Smooth muscle cell of bladder (primary cell): ENCODE measurements at places on chromosomes 2 and 18. TPM values are rescaled to one million over a fixed set of nuclear protein-coding genes. Genes with fewer than 3 reads are reported as not detected.

Gene LINC00305
- total RNA-seq = not detected in 2 replicates

Gene CPS1
- 15.5 and 18.4 TPM in 2 replicates for total RNA-seq

Gene CXCR2
- total RNA-seq = not detected in 2 replicates

Gene FN1
- 808 and 2,278 TPM in 2 replicates for total RNA-seq

Gene SERPINB4
- total RNA-seq = 0.14 and 0.46 TPM in 2 replicates

Gene NRP2
- 65.8 and 155 TPM in 2 replicates for total RNA-seq

Gene POLR1B
- total RNA-seq = 9.7 and 11.5 TPM in 2 replicates
